ENCODE measurements at places on chromosomes 6 and 20. TPM values are rescaled to one million over a fixed set of nuclear protein-coding genes. Genes with fewer than 3 reads are reported as not detected.

C20orf204 gene
- total RNA-seq = 13.3 TPM

DNA sequence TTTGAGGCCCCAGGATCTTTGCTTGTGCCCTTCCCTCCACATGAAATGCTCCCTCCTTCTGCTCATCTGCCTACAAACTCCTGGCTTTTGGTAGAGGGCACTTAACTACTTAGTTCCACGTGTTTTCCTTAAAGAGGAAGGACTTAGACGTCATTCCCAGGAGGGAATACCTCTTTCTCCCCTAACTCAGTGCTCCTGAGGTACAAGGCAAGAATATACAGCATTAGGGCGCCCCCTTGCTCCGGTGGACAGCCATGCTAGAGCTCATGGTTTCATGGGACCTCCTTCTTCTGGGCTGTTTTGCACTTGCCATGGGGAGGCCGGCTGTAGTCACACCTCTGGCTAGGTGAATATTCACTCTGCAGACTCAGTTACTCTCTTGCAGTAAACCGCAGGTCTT lies 93.8 kb upstream of the LY86 start:
- DNase-seq = peak; percentile 50

LY86 gene
- total RNA-seq = not detected

- peak; percentile 45 for DNase-seq
These were observed 1.2 kb downstream of the DUSP22 start for GRCh38 chr6:293193-294174.
